ENCODE measurements at places on chromosomes 6 and 20.
A peak's percentile ranks its signal among the peaks of the same experiment; 100 is the strongest.

- DNase-seq, result no peak
Measured at GRCh38 chr6:49563006-49563886, 12.8 kb downstream of the C6orf141 start.

DNA sequence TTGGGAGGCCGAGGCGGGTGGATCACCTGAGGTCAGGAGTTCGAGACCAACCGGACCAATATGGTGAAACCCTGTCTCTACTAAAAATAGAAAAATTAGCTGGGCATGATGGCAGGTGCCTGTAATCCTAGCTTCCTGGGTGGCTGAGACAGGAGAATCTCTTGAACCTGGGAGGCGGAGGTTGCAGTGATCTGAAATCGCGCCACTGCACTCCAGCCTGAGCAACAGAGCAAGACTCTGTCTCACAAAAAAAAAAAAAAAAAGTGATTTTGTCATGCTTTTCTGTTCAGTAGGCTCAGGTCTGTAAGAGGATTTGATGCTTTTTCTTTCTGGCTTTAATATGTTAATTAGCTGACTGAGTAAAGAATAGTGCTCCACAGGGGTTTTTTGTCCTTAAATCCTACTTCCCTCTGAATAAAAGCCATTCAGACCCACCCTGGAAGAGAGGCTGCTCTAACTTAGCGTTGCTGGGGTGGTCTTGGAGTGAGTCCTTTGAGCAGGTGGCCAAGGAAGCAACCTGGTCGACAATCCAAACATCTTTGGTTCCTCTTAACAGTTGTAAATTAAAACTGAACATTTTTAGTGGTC is 19.0 kb downstream of the MCM8 start:
- DNase-seq, result no peak

- DNase-seq, result no peak
Measured at GRCh38 chr20:43415661-43416430, 41.9 kb upstream of the SRSF6 start.

GRCh38 chr20:45970646-45971424 is 1.2 kb downstream of the ZNF335 start:
- DNase-seq, result peak; percentile 24

- DNase-seq, result no peak
Measured at GRCh38 chr6:30790724-30791383, 46.5 kb upstream of the IER3 start.

DNA sequence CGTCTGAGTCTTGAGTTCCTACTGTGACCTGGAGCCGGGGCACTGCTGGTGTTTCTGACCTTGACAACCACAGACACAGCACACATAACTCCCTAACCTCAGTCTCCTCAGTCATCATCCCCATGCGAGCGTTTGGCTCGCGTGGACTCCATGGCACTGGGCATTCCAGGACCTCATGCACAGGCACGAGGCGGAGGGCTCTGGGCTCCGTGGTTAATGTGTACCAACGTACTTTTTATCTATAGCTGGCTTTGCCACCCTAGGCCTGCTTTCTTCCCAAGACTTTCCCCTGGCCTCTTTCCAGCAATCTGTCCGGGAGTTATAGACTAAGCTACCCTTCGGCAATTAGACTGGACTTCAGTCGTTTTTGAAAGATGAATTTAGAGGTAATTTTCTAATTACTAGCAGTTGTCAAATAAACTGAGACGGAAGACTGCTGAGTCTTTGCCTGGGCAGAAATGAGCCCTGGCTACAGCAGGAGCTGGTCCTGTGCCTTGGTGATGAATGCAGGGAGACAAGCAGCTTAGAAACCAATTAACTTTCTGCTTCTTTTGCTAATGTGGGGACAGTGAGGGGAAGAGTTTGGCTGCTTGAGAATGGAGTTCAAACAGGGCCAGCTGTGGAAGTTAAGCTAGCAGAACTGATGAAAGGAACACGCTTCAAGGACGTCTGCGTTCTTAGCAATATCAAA is 16.1 kb upstream of the CTCFL start:
- no peak for DNase-seq

DNA sequence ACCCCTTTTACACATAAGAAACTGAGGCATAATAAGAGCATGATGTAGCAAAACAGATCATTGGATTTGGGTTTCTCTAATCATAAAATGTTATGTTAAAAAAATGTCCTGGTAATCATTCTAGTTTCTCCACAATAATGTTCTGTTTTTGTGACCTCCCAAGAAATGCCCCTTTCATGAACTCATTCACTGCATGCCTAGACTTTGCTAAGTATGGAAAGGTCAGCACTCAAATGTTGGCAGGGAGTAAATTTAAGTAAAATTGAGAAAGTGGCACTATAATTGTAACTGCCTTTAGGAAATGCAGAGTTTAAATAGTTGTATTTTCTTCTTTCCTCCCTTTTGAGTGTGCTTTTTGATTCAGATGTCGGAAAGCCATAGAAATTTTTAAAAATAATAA is 48.5 kb upstream of the ID4 start:
- DNase-seq, result no peak

DNA sequence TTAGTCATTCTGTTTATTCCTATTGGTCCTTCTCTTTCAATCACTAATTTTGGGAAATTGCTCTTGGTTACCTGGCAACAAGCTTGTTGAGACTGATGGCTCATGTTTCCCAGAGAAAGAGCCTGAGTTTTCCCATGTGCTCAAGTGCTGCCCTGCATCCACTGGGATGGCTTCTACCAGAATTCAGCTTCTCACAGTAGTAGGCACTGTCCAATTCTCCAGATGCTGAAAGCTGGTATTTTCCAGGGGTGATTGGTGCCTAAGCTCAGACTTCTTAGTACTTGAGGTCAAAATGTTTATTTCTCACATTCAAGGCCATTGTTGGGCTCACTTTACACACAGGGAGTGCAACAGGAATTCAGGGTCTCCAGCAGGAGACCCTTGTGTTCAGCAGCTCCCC is 29.1 kb upstream of the SLC2A12 start:
- no peak for DNase-seq

DNA sequence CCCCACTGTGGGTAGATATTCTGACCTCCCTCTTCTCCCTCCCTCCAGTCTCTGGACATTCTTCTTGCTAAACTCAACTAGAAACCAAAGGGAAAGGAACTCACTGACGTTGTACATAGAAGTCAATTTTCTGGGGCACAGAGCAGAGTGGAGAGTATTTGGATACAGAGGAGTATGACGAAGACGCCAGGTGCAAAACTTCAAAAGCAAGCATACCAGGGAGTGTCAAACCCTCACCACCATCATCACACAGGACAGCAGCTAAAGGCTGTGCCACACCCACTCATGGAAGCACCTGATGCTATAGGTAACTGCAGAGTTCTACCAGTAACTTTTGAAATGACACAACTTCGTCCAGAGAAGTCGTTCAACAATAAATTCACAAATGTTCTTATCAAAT is 64.8 kb downstream of the FYN start:
- DNase-seq, result no peak

DNA sequence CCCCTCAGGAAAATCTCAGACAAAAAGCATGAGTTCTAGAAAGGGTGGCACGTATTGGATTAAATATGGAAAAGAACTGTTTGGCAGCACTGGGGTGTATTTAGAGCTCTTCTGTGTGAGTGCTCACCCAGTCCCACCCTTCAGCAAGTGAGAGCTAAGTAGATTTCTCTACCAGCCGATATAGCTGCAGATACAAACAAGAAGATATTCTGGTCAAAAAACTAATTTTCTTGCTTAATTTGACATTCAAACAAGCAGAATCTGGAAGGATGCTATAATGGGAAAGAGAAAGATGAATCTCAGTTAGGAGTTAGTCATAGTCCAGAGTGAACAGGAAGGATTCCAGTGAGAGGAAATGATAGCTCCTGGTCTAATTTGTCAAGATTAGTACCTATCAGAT is 232.1 kb downstream of the TMEM242 start:
- DNase-seq, result no peak

- peak; percentile 84 for DNase-seq
Measured at GRCh38 chr20:17747431-17747846, 47.7 kb downstream of the BANF2 start.

DNA sequence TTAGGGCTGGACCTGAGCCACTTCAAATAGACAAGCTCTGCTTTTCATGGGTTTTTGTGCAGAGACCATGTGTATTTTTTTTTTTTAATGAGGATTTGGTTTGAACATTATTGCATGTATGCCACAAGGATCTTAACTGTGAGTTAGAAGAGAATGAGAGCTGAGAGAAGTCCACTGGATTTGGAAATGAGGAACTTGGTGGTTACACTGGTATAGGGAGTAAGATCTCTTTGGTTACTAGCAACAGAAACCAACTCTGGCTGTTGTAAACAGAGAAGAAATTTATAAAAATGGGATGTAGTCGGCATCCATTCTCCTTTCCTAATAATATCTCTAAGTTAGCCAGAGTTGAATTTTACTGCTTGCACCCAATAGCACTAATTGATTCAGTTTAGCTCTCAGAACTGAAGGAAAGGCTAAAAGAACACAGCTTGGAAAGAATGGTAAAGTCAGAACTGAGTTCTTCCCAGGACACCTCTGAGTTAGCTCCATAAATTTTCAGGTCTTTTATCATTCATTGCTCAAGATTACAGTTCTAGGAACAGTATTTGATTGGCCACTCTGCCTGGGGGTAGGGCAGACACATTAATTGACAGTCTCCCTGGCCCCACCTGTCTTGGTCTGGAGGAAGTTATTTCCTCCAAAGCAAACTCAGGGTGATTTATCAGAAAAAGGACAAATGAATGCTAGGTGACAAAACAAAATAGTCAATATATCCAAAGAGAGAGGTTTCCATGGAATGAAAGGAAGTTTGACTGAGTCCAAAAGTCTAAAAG is 3.9 kb upstream of the WFDC2 start:
- DNase-seq, result no peak

GRCh38 chr6:149084808-149085556 is 232.5 kb upstream of the TAB2 start:
- DNase-seq, result no peak

Measured in fibroblast of skin of abdomen (primary cell).